ENCODE measurements at places on chromosomes 12 and 14.

GRCh38 chr12:76922866-76923265, 44.0 kb upstream of the CSRP2 start:
- DNase-seq, result no peak

- peak; percentile 61 for DNase-seq
Observed at GRCh38 chr12:50066402-50066801, 9.0 kb downstream of the ASIC1 start.

DNA sequence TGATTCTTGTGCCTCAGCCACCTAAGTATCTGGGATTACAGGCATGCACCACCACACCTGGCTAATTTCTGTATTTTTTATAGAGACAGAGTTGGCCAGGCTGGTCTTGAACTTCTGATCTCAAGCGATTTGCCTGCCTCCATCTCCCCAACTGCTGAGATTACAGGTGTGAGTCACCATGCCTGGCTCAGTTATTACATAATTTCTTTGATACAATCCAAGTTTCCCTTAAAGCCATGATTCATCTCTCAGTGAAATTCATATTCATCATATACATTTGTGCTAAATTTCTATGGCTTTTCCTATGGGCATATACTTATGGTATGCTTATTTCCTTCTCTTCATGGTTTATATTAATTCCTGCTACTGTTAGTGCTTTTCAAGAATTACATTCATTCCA, 29.1 kb upstream of the PZP start:
- DNase-seq, result no peak

- DNase-seq, result no peak
Observed at GRCh38 chr14:20818861-20819260, 16.2 kb upstream of the RNASE1 start.

GRCh38 chr14:99579903-99580571, 24.0 kb downstream of the CCDC85C start:
- DNase-seq, result peak; percentile 76

- DNase-seq, result no peak
Observed at GRCh38 chr12:96212456-96213375, 18.5 kb downstream of the ELK3 start.

DNA sequence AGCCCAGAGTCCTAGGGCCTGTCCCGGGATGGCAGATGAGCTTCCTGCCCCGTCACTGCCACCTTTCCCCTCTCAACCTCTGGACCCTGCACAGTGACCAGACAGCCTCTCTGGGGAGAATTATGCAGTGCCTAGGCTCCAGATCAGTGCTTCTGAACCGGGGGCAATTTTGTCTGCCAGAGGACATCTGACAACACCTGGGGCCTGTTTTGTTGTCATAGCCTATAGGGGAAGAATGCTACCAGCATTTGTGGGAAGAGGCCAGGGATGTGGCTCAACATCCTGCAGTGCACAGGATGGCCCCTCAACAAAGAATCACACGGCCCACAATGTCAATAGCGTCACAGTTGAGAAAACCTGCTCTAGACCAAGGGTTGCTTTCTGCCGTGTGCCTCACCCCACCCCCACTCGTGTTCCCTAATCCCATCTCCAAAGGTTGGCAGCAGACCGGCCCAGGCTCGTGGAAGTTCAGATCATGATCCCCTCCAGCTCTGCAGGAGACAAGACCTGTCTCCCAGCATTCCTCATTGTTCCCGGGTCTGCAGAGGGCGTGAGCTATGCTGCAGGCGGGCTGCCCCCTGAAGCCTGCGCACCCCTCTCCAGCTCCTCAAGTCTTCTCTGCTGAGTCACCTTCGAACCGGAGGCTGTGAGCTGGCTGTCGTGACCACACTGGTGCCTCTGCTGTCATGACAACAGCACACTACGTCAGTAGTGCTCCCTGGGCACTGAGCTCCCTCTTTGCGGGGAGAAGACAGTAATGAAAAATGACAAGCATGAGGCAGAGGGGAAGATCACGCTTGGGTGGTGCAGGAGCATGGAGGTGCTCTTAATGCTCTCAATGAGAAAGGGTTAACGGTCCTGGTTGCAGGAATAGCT, 2.0 kb upstream of the GAPDH start:
- peak; percentile 94 for DNase-seq

GRCh38 chr12:106901276-106901675, 54.4 kb upstream of the TMEM263 start:
- peak; percentile 4 for DNase-seq

- DNase-seq, result no peak
Observed at GRCh38 chr12:93130366-93131054, 201.4 kb upstream of the EEA1 start.

GRCh38 chr14:101175731-101176534, 272.4 kb upstream of the RTL1 start:
- DNase-seq, result no peak

- peak; percentile 65 for DNase-seq
Observed at GRCh38 chr12:22687361-22688076, 62.5 kb downstream of the ETNK1 start.

DNA sequence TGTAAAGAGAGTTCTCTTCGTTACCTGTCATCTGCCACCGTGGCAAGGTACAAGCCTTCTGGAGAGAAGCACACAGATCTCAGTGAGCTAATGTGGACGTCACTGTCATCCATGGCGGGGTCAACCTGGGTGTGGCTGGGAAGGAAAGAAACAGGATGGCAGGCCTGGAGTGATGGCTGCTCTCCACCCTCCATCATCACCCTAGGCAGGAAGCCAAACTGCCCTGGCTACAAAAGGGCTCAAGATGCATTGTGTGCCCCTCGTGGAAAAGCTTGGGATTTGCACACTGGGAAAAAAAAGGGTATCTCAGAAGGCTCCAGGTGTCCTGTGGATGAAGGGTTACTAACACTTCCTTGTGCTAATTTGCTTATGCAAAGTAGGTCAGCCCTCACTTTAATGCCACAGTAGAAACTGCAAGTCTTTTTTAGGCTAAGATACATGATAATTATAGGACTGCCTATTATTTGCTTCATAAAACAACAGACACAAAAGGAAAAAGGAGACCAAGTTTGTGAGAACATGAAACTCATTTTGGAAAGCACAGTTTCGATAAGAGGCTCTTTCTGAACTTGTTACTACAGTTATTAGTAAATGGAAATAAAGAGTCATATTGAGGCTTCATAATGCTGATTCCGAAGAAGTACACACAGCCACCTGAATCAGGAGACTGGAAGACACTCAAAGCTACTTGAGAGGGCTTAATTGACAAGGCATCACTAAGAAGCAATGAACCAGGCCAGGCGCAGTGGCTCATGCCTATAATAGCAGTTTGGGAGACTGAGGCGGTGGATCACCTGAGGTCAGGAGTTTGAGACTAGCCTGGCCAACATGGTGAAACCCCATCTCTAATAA, 18.9 kb downstream of the RFC5 start:
- DNase-seq, result peak; percentile 45

GRCh38 chr12:14417715-14418114, 52.2 kb downstream of the ATF7IP start:
- peak; percentile 92 for DNase-seq

DNA sequence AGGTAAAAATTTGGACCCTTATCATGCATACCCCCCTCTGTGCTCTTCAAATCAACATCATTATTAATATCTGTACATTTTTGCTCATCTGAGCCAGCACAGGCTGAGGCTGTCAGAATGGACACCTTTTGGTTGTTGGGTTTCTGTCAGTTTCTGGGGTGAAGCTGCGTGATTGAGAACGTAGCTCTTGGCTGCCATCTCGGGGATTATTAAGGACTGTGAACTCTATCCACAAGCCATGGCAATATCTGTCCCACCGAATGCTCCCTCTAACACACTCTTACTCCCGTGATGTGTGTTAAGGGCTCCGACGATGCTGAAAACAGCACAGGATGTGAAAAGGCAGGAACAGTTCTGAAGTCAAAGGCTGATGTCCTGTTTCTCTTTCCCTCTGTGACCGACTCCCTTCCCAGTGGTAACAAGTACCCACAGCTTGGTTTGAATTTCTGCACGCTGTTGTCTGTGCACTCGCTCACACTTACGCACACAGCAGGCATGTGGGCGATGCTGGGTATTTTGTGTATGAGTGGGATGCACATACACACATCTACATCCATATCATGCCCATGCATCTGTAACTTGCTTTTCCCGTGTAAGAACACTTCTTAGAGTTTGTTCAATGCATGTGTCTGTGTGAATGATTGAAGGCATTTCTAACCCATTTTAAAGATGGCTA, 405.6 kb downstream of the TMEM121 start:
- no peak for DNase-seq

DNA sequence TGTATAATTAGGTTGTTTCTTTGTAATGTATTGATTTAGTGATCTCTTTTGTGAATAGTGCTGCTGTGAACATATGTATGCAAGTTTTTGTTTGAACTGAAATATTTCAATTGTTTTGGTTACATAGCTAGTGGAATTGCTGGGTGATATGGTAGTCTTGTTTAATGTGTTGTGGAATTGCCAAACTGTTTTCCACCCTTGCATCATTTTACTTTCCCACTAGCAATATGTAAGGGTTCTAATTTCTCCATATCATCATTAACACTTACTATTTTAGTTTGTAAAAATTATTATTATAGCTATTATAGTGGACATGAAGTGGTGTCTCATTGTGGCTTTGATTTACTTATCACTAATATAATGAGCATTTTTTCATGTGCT, 5.9 kb downstream of the G2E3 start:
- DNase-seq, result peak; percentile 36

DNA sequence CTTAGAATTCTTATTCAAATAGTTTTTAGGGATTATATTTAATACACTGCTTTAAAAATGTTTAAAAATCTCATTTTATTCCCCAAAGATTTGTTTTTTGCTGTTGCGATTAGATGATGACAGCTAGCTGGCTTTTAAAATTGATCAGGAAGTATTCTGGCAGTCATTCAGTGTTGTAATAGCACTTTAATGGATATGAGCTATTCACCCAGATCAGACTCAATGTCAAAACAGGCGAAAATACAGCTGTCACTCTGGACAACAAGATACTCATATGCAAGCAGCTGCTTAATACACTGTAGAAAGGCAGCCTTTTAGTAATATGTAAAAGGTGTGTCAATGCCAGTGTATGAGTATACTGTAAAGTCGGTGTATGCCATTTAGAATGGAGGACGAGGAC, 91.7 kb downstream of the NPAS3 start:
- no peak for DNase-seq

DNA sequence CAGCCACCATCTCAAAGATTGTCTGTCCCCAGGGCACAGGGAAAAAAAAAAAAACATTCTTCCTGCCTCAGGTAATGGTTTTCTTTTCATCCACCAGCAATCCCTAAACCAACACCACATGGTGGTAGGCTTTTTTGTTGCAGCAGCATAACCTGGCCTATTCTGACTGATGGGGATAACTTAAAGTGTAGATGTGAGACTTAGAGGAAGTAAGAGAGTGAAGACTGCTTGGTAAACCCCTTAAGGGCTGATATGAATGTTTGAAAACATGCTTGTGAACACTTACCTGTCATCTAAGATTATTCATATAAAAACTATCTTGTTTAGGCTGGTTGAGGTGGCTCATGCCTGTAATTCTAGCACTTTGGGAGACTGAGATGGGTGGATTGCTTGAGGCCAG, 130.2 kb upstream of the RAP1B start:
- DNase-seq, result no peak

- DNase-seq, result no peak
Observed at GRCh38 chr12:73947326-73948026, 590.2 kb upstream of the ATXN7L3B start.

DNA sequence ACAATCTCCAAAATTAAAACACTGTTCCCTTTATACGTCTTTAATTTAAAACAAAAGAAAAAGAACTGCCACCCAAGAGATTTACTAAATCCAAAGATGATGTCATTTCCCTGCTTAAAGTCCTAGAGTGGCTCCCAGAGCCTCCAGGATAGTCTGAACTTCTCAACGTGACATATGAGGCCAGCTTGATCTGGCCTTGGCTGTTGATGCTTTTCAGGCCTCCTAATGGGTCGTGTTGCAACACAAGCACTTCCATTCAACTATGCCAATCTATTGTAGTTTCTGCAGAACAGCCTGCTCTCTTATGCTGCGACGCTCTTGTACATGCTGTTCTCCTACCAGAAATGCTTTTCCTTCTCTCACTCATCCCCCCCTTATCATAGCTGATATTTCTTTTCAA, 35.7 kb downstream of the LGR5 start:
- DNase-seq, result peak; percentile 65

DNA sequence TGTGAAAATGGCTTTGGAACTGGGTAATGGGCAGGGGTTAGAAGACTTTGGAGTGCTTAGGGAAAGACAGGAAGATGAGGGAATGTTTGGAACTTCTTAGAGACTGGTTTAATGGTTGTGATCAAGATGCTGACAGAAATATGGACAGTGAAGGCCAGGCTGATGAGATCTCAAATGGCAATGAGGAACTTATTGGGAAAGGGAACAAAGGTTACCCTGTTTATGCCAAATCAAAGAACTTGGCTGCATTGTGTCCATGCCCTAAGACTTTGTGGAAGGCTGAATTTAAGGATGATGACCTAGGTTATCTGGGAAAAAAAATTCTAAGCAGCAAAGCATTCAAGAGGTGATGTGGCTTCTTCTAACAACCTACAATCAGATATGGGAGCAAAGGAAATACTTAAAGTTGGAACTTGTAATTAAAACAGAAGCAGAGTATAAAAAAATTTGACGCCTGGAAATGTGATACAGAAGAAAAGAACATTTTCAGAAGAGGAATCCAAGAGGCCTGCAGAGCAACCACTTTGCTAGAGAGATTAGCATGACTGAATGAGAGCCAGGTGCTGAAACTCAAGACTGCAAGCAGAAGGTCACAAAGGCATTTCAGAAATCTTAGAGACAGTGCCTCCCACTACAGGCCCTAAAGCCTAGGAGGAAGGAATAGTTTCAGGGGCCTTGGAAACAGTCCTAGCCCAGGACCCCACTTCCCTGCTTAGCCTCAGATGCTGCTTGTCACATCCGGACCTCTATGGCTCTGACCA, 65.6 kb upstream of the FLRT2 start:
- no peak for DNase-seq

DNA sequence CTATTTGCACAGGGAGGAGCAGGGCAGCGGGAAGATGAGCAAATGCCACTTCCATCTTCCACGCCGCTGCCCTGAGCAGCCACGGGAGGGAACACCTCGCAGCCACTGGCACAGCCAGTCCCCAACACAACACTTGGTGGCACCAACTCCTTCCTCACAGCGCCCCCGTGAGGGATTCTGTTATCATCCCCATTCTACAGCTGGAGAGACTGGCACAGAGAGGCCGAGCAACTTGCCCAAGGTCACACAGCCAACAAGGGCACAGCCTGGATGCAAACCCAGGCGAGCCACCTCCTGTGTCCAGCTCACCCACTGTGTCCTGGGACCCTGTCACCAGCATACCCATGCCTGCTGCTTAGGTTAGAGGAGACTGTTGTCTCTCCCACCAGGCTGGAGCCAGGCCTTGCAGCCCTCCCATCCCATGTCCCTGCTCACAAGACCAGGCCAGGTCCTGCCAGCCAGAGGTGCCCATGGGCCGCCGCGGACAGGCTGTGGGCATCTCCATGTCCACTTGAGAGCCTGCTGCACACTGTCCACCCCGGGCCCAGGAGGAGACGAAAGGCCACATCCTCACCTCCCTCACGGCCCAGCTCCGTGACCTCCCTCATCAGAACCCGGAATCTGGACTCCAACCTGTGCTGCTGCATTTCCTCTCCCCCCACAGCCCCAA, 57.0 kb downstream of the NCOR2 start:
- DNase-seq, result no peak
